ENCODE measurements at places on chromosomes 2 and 18. TPM values are rescaled to one million over a fixed set of nuclear protein-coding genes. Genes with fewer than 3 reads are reported as not detected.

The ZNF514 gene
- total RNA-seq = 6.2 TPM

The OXER1 gene
- total RNA-seq = not detected

The PARD3B gene
- 1.1 TPM for total RNA-seq

The GPR75 gene
- total RNA-seq = 1.6 TPM

The ZNF804A gene
- total RNA-seq = not detected
